ENCODE measurements at places on chromosomes 12 and 14. TPM values are rescaled to one million over a fixed set of nuclear protein-coding genes. Genes with fewer than 3 reads are reported as not detected.

DNA sequence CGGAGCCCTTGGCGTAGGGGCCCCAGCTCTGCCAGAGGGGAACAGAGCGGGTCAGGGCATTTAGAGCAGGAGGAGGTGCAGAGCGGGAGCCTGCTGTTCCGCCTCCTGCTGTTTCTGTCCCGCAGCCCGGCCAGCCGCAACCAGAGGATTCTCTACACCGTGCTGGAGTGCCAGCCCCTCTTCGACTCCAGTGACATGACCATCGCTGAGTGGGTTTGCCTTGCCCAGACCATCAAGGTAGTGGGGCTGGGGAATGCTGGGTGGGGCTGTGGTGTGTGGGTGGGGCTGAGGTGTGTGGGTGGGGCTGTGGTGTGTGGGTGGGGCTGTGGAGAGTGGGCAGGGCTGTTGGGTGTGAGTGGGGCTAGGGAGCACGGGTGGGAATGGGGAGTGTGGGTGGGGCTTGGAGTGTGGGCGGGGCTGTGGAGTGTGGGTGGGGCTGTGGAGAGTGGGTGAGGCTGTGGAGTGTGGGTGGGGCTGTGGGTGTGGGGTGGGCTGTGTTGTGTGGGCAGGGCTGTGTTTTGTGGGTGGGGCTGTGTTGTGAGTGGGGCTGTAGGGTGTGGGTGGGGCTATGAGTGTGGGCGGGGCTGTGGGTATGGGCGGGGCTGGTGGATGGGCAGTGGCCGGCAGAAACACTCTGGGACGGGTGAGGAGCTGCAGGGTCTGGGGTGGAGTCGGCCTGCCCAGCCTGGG lies 8.0 kb downstream of the ASPG start:
- no peak for DNase-seq

STON2 gene
- 37.8 TPM for polyA plus RNA-seq

- DNase-seq = no peak
Measured at GRCh38 chr12:63389211-63389610, 238.2 kb upstream of the AVPR1A start.

DNA sequence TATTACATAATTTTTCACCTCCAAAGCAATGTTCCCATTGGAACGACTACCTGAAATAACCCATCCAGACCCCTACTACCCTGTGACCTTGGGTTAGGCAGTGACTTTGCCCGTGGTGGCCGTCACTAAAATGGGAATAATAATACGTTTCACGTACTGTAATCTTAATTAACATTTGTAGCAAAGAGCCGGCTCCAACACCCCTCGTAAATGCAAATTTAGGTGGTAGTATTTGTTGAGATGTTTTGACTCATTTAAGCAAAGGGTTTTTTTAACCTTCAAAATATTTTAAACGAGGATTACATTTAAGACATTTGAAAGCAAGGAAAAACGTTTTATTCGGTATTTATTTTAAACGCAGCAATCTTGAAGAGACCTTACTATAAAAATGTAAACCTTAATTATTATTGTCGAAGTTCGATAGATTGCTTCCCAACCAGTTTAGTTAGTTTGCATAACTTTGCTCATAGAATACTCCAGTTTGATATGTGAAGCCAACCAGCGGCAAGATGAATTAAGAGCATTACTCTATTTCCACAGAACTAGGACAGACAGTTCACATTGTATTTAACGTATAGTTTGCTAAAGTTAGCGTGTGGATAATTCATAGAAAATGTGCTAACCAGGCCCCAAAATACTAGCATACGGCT lies 1.4 kb upstream of the ARID2 start:
- no peak for DNase-seq

DNA sequence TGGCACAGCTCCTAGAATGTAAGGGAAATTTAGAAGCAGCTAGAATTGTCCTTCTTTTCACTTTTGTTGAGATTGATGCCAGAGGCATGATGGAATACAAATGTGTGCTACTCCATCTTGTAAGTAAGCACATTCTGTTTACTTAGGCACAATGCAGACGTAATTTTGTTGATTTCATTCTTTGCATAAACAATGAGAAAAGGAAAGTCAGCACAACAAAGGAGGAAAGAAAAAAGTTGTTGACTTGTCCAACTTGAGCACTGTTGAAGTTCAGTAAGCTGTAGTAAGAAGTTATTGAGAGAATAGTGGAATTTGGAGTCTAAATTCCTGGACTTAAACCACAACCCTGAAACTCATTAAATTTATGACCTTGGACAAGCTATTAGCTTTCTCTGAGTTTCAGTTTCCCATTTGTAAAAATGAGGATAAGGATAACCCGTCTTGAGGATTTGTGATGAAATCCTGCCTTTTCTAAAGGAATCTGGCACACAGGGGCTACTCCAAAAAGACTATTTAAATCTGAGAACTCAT lies 19.4 kb upstream of the CNTN1 start:
- no peak for DNase-seq

- DNase-seq = no peak
Measured at GRCh38 chr12:113664224-113664681, 192.6 kb upstream of the LHX5 start.

- no peak for DNase-seq
Measured at GRCh38 chr14:98694541-98694940, 577.5 kb downstream of the BCL11B start.

- no peak for DNase-seq
Measured at GRCh38 chr12:76591476-76591875, 31.9 kb upstream of the OSBPL8 start.

FAIM2 gene
- polyA plus RNA-seq = 1.3 TPM

DNA sequence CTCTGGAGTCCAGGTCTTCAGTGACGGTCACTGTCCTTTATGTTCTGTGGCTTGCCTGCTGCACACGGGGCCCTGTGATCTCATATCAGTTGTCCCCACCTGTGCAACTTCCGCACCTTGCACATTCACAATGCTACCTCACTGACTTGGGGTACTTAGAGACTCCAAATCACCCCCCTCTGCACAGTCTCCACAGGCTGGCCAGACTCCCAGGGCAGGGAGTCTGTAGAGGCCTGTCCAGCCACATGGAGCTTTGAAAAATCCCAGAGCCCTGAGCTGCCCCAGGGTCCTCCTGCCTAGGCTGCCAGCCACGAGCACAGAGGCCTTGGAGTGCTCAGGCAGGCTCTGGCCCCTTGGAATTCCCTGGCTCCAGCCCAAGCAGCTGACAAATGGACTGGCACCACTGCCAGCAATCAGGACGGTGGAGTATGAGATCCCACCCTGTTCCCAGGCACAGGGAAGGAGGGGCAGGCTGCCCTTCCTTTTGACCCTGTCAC lies 26.4 kb downstream of the CMKLR1 start:
- no peak for DNase-seq

DNA sequence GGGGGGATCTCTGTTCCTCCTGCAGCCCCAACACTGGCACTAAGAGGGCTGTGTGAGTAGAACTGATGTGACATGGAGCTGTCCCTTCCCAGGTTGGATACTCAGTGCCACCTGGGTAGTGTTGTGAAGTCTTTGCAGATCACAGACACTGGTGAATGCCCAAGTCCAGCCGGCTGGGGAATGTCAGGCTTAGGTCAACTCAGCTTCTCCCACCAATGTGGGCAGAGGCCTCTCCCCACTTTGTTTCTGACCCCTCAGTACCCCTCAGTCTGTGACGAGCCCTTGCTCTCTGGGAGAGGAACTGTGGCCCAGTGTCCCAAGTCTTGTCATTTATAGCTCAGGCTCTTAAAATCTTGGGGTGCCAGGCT lies 11.3 kb downstream of the SLC25A29 start:
- no peak for DNase-seq

DNA sequence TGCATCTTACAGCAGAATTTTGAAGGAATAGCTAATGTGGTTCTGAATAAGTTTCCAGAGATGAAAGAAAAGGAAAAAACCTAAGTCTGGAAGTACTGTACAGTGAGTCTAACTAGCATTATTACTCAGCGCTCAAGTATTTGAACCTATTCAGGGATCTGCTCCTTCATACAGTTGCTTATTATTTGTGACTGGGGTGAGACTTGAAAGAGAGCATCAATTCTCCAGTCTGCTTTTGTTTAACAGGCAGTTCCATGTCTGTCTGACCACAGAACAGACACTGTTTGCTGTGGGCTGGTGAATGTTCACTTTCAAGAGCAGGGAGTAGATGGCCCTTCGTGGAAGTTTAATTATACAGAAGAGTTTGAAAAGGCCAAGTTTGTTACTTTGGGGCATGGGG lies 9.3 kb downstream of the ETV6 start:
- no peak for DNase-seq

SYNDIG1L gene
- 0.32 TPM for polyA plus RNA-seq

DNA sequence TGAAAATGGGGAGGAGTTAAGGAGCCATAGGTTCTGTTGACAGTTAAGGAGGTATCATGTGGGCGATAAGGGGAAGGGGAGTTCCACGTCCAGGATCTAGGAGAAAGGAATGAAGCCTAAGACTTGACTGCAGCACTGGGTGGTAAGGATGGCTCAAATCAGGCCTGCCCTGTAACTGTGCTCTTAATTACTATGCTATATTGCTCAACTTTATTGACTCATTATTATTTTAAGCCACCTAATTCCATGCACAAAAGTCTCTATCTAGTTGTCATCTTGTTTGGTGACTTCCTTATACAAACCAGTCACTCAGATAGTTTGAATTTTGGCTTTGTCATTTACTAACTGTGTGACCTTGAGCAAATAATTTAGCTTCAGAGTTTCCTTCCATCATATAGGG lies 242.1 kb upstream of the ARHGAP5 start:
- DNase-seq = no peak

SERPINA10 gene
- 0.21 TPM for polyA plus RNA-seq

GRCh38 chr12:15855646-15856045 lies 26.5 kb upstream of the STRAP start:
- DNase-seq = no peak

GRCh38 chr12:115886666-115887065 lies 390.8 kb downstream of the MED13L start:
- no peak for DNase-seq

DNA sequence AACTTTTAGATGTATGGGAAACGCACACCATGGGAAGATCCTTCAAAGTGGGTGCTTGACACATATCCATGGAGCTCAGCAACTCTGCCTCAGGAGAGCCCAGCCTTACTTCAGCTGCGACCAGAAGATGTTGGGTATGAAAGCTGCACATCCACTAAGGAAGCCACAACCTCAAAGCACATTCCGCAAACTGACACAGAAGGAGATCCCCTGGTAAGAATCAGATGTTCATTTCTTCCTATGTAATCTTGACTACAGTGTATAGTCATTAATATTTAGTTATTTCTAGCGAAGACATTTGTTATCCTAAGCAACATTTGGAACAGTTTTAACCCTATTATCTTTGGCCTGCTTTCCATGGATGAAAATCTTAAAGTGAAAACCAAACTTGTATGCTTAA lies 374.2 kb downstream of the NAV3 start:
- no peak for DNase-seq

COX8C gene
- polyA plus RNA-seq = 0.47 TPM

RAD52 gene
- 35.1 TPM for polyA plus RNA-seq

GRCh38 chr12:23528316-23528715 lies 421.2 kb downstream of the SOX5 start:
- DNase-seq = no peak

MGAT4C gene
- polyA plus RNA-seq = 2.0 TPM

GDF3 gene
- 0.50 TPM for polyA plus RNA-seq

DNA sequence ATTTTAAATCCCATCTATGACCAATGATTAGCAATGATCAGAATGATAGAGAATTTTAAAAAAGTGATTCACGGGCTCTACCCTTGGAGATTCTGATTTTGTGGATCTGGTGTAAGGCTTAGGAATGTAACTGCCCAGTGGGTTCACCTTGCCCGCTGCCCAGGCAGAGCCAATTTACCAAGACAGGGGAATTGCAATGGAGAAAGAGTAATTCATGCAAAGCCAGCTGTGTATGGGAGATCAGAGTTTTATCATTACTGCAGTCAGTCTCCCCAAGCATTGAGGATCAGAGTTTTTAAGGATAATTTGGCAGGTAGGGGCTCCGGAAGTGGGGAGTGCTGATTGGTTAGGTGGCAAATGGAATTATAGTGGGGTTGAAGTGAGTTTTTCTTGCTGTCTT lies 480.6 kb downstream of the ATP23 start:
- no peak for DNase-seq

- DNase-seq = no peak
Measured at GRCh38 chr12:2335109-2335508, 282.3 kb downstream of the CACNA1C start.

CD27 gene
- 1.3 TPM for polyA plus RNA-seq

DNA sequence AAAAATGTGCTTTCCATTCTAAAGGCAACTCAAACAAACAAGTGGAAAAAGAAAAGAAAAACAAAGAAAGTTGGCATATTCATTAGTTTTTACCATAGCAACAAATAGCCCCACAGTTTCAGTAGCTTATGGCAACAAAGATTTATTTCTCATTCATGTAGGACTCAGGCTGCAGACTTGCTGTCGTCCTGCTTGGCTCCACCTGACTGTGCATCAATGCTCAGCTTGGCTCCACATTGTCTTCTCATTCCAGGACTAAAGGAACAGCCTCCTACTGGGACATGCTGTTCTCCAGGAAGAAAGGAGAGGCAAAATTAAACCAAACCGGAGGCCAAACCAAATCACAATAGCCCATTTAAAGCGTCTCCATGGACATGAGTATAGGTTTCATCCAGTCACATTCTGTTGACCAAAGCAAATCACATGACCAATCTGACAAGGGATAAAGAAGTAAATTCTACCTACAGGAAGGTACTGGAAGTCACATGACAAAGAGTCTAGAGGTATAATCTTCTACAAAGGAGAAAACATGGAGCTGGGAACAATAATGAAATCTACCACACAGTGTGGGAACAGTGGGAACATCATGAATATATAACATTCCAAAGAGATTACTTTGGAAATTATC lies 222.5 kb downstream of the PIK3C2G start:
- DNase-seq = no peak

GALNT8 gene
- 2.9 TPM for polyA plus RNA-seq

DNA sequence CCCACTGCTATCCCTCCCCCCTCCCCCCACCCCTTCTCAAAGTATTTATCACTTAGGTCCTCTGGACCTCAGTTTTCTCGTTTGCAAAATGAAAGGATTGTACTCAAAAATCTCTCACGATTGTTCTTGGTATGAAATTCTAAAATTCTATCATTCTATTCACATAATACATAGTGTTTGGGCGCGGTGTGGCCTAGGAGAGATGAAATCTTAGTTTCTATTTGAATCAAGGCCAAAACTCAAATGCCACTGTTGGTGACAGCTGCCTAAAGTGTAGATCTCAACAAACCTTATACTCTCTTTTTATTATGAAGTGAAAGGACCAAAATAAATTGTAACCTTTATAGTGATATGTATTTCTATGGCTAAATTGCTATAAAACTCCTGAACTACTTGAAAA lies 23.7 kb upstream of the YAF2 start:
- no peak for DNase-seq

DNA sequence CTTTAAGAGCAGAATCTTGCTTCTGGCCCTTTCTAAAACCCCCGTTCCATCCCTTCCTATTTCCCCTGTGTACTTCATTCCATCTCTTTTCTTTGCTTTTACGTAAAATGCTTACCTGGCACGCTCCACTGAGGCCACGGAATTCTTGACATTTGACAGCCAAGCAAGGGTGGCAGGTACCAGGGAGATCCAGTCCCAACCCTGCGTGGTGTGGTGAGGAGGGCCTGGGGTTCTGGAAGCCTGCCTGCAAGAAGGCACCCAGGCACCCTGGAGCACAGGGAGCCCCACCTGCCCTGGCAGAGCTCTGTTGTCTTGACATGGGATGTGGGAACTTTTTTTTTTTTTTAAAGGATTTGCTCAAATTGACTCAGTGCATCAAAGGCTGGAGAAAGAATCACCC lies 48.6 kb downstream of the ITPK1 start:
- no peak for DNase-seq

- no peak for DNase-seq
Measured at GRCh38 chr14:74935360-74935680, 12.3 kb upstream of the RPS6KL1 start.

- no peak for DNase-seq
Measured at GRCh38 chr12:25769082-25769945, 189.2 kb upstream of the RASSF8 start.

Data from right renal pelvis (tissue), 4 donors.